Stimulated activated CD4-positive, alpha-beta T cell treated with anti-CD3 and anti-CD28 coated beads, Interleukin-1b, Interleukin-23, amount 100 ng/mL, for 24 hours (primary cell): ENCODE measurements at places on chromosomes 11 and 22.

DNA sequence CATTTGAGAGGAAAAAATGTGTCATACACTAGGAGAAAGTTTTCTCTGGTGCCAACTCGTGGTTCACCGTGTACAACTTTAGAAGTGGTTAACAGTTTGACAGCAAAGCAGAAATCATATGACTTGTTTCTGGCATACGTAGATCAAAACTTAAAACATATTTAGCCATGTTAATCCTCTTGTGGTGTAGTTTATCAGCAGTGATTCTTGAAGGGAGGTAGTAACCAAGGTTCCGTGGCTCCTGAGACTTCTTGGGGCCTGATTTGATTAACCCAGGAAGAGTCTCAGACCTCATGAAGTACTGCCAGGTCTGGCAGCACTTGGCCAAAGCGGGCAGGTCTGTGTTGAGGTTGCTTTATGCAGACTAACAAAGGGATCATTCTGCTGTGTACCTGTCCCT lies 40.5 kb downstream of the SREBF2 start:
- no peak for DNase-seq

DNA sequence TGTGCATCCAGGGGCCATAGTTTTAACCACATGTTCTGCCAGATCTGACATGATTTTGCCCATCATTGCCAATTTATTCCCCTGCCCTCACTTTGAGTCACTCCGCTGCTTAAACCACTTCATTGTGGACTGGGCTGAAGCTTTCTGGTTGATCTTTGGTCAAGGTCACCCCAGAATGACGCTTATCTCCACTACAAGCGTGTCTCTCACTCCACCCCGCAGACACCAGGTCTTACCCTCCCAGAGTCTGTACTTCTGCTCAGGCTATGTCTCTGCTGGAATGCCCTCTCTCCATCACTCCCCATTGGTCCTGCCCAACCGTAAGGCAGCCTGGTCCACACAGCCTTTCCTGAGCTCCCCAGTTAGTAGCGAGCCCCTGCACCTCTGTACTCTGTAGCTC lies 170.5 kb upstream of the SYT13 start:
- DNase-seq: no peak

DNA sequence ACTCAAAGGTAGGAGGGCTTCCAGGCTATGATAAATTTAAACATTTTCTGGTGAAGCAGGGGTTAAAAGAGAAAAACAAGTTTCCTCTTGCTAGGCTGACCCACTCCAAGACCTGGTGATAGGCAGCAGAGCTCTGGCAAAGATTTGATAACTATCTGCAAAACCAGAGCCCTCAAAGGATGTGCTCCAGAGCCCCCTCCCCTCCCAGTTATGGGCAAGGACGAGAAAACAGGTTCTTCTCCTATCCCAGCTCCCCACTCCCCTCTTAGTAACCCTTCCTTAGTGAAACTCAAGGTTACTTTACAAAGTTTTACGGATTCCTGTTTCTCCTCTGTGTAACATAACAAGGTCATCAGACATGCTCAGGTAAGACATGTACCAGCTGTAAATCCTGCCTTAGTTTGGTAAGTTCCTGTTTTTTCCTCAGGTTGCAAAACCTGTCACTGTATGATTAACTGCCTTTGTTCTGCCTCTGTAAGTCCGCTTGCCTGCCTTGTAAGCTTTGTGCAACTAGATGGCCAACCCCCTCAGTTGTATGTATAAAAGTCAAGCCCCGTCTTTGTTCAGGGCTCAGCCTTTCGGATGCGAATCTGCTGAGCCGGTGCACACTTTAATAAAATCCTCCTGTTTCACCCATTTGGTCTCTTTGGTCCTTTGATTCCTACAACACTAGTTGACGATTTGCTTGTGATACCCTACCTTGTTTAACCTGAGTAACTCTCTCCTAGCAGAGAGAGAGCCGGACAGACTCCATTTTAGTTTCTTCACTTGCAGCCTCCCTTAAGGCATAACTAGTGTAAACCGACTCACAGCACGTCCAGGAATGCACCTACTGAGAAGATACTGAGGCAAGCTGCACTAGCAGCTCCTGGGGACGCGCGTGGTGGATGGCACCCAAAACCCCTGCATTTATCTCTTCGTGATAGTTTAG lies 13.9 kb downstream of the APOBEC3H start:
- DNase-seq: no peak

DNA sequence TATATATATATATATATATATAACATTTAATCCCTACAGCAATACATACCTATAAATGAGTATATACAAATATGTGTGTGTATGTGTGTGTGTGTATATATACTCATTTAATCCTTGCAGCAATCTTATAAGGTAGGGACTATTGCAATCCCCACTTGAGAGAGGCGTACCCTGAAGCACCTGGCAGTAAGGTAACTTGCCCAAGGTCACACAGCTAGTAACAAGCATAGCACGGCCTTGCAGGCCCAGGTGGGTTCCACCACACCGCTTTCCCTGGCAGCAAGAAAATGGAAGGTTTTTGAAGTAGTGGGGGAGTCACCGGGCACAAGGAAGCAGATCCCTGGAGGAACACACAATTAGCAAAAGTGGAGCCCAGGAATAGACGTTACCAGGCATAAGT lies 3.3 kb upstream of the ADA2 start:
- DNase-seq: no peak

GRCh38 chr11:128772814-128773213 lies 78.9 kb downstream of the FLI1 start:
- no peak for DNase-seq

GRCh38 chr11:73162196-73162740 lies 20.1 kb upstream of the FCHSD2 start:
- DNase-seq: no peak

- DNase-seq: no peak
Observed at GRCh38 chr22:48338793-48339705, 1488.6 kb downstream of the BRD1 start.

DNA sequence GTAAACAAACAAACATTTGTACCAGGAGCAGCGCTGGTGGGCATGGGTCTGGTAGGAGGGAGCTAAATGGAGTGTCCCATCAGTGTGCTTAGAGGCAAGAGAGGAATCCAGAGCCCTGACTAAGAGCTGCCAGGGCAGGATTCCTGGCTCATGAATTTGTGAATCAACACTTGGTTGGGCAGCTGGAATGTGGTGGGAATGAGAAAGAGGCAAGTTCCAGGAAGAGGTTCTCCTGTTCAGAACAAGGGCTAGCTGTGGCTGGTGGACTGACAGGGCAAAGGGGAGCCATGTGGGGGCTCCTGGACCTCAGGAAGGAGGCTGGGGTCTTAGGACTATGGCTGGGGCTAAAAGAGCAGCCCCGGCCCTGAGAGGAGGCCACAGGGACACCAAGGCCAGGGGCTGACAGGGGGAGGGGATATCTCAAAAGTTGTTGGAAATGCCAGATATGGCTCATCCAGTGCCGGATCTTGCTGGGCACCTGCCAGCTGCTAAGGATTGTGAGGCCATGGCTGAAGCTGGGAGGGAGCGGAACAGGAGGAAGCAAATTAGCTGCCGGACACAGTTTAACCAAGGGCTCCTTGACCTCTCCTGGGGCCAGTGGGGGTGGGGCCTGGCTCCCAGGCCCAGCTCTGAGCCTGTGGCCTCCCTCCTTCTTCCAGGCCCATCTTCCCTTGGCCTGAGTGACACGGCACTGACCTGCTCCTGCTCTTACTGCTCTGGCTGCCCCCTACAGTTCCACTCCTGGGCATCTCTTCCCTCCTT lies 14.6 kb upstream of the P2RY6 start:
- no peak for DNase-seq

DNA sequence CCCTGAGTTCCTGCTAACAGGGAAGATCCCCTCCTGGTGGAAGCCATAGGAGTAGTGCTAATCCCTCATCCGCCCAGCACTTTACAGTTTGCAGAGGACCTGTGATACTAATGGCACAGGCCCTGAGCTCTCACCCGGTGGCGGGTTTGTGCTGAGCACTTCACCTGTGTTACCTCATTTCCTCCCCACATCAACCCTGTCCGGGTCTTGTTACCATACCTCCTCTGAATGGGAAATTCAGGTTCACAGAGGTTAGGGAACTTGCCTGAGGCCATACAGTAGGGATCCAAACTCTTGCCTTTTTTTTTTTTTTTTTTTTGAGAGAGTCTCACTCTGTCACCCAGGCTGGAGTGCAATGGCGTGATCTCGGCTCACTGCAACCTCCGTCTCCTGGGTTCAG lies 25.2 kb downstream of the CAPN1 start:
- DNase-seq: no peak

DNA sequence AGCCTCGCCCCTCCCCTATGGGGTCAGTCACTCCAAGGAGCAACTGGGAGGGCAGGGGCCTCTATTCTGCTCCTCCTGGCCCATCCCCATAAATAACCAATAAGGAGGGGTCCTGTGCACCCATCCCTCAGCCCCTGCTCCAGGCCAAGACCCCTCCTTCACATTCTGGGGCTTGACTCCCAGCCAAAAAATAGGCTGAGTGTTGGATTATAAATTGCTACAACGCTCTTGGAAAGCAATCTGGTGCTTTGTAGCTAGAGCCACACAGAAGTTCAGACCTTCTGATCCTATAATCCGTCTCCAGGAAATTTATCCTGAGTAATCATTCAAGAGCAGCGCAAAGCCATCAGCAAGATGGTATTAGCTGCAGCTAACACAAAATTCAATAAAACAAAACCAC lies 42.5 kb downstream of the ABCC8 start:
- DNase-seq: no peak

- DNase-seq: peak; percentile 51
Observed at GRCh38 chr11:46826310-46827044, 19.6 kb downstream of the CKAP5 start.

- no peak for DNase-seq
Observed at GRCh38 chr11:12694183-12694531, 19.9 kb downstream of the TEAD1 start.

DNA sequence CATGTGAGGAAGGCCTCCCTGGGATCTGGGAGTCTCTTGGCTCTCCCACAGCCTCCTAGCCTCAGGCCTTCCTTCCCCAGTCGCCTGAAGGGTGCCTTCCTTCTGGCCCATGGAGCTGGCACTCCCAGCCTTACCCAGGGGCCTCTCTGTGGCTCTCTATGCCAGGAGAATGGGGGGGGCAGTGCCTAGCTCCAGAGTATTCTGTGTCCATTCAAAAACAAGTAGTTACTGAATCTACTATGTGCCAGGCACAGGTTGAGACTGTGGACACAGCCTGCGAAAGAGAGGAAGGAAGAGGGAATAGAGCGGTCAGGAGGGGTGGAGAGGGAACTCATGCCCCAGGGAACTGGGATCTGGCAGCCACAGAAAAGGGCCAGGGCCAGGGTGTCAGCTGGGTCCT lies 2.7 kb upstream of the PLA2G3 start:
- DNase-seq: no peak

GRCh38 chr22:49527611-49528419 lies 299.9 kb downstream of the BRD1 start:
- DNase-seq: no peak

- DNase-seq: no peak
Observed at GRCh38 chr11:43547430-43547831, 133.1 kb upstream of the HSD17B12 start.

DNA sequence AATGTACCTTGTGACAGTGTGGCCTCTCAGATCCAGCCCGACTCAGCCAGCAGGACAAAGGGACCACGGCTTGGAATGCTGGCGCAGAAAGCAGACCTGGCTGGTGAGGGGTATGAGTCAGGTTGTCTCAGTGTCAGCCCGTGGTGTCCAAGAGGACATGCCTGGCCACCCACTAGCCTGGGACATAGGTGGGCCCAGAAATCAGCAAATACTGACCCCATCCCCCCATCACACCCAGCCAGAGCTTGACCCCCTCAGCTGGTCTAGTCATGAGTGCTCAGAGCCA lies 4.5 kb downstream of the BANF1 start:
- no peak for DNase-seq

DNA sequence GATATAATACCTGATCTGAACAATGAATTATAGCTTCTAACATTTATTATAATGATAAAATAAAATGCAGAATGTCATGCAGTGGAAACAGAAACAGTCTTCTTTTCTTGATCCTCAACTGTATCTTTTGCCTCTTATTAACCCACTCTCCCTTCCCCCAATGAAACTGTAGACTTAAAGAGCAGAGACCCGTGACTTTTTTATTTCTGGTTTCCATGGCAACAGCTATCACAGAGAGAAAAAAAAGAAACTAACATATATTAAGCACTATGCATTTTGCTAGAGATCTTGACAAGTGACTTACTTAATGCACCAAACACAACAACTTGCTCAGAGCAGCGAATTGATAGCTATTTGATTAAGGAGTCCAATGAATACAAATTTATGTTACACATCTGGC lies 69.3 kb downstream of the RAB38 start:
- DNase-seq: no peak

GRCh38 chr11:78347956-78348355 lies 69.7 kb downstream of the GAB2 start:
- no peak for DNase-seq

- no peak for DNase-seq
Observed at GRCh38 chr11:45170484-45170883, 24.0 kb downstream of the PRDM11 start.

DNA sequence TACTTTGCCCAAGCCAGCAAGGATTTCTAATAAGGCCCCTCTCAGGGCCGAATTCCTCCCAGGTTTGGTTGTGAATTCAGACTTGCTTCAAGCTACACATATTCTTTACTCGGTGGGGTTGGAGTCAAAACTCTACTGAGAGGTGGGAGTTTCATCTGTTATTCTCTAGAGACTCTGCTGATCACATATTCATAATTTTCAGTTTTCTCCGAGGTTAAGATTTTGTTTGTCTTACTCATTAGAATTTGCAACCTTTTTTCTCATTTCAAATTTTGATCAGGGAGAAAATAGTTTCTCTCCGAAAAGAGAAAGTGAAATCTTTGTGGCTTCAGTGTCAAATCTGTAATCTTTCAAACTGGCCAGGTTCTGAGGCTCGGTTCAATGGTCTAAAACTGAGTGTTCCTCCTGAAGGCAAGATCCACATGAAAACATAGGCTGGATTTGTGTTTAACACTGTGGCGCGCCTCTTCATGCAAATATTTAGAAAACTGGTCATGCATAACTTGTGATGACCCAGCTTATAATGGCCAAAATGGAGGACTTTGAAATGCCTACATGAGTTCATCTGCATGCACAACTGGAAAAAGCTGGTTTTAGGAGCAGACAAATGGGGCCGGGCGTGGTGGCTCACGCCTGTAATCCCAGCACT lies 21.5 kb upstream of the GSTP1 start:
- DNase-seq: no peak

DNA sequence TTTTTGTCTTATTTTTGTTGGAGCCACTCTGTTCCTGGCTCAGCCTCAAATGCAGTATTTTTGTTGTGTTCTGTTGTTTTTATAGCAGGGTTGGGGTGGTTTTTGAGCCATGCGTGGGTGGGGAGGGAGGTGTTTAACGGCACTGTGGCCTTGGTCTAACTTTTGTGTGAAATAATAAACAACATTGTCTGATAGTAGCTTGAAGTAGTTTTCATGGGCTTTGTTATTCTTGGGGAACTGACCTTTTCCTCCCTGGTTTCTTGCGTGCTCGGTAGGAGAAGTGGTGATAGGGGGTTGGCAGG lies 6.0 kb upstream of the MCM5 start:
- no peak for DNase-seq
